ENCODE measurements at places on chromosomes 4 and X.

DNA sequence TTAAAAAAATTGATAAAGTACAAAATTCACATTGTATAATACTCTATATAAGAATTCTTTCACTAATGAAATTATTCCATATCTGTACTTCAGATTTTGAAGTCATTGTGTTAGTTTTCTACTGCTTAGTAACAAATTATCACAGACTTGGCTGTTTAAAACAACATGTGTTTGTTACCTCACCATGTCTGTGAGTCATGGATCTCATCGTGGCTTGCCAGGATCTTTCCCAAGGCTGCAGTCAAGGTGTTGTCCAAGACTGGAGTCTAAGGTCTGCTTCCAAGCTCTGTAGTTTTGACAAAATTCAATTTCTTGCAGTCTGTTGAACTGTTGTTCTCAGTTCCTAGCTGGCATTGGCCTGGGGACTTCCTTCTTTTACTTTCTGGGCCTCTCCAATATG, 1286.9 kb downstream of the ADGRL3 start:
- DNase-seq: no peak

DNA sequence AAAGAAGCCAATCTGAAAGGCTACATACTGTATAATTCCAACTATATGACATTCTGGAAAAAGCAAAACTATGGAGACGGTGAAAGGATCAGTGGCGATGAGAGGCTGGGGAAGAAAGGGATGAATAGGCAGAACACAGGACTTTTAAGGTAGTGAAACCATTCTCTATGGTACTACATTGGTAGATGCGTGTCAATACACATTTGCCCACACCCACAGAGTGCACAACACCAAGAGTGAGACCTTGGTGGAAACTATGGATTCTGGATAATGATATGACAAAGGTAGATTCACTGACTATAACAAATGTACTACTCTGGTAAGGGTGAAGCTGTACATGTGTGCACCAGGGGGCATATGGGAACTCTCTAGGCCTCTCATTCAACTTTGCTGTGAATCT, 134.5 kb downstream of the FBXW7 start:
- no peak for DNase-seq

DNA sequence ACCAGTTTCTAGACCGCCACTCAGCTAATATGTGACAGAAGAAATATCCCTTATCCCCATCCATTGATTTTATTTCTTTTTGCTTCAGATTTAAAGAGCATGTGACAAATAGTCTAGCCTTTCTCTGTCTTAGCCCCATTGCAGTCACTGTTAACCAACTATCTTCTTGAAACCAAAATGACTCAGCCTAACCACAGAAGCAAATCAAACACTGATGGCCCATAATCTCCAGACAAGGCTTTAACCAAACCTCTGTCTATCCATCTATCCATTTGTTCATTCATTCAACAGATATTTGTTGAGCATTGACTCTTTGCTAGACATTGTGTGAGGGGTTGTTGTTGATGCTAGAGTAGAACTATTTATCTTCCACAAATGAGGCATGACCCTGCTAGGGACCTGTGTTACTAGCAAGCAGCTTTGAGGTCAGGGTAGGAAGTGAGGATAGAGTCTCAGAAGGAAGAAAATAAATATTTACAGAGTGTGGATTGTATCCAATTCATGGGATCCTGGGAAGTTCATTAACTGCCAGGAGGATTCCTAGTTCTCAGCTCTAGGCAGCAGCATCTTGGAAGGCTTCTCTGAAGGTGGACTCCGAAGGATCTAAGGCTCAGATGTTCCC, 22.5 kb downstream of the HNRNPH2 start:
- DNase-seq: no peak

DNA sequence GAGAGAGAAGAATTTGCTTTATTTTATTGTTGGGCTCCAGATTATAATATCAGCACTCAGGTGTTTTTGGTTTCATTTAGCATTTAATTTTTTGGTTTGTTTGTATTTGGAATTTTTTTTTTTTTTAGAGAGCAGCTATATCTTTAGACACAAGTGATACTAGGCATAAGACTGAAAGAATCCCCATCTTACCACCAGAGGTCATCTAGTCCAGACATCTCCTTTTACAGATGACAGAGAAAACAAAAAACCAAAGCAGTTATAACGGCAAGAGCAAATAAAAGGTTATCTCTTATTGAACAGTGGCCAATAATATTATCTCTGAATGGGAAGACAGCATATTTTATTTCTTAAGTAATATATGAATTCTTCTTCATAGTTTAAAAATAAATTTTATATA, 22.8 kb downstream of the USP38 start:
- no peak for DNase-seq

DNA sequence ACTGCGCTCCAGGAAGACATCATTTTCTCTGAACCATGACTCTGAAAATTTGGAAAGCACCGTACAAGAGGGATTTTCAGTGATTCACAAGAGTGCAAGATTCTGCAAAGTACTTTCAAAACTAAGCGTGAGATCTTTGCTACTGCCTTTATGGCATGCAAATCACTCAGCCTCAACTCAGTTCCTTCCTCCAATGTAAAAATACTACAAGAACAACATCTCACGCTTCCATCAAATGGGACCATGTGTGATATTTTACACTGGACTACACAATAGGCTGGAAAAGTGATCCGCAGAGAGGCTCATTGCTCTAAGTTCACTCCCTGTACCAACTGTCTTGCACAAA, 674 bp upstream of the IL15 start:
- DNase-seq: no peak

DNA sequence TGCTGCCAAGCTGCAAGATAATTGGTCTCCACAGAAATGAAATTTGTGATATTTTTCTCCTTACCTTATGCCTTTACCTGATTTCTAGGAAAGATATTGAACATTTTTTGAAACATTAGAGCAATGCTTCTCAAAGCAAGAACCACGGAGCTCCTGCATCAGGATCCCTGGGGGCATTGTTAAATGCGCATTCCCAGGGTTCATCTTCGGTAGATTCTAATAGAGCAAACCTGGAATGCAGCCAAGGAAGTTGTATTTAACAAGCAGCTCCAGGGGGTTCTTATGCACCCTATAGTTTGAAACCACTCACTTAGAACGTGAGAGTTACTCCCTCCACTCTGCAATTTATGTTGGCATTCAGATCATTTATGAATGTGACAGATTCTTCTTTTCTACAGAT, 126.2 kb downstream of the SLC39A8 start:
- no peak for DNase-seq

- DNase-seq: no peak
Observed at GRCh38 chr4:173367946-173368345, 2.8 kb upstream of the SAP30 start.

- peak; percentile 11 for DNase-seq
Observed at GRCh38 chrX:9873952-9874351, 87.7 kb downstream of the SHROOM2 start.

DNA sequence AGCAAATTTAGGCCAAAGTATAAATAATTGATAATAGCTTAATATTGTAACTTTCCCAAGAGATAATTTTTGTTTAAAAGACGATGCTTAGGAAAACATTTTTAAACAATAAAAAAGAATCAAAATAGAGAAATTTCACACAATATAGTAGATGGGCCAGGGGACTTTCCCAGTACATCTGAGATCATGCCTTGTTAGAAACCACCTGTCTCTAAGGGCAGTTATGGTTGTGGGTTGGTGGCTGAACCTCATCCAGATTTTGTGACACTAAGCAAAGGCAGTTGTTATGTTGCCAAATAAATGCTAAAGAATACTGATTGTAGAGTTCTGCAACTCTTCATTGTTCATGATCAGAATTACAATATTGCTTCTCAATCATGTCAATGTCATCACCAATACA, 270.6 kb downstream of the BANK1 start:
- DNase-seq: no peak

DNA sequence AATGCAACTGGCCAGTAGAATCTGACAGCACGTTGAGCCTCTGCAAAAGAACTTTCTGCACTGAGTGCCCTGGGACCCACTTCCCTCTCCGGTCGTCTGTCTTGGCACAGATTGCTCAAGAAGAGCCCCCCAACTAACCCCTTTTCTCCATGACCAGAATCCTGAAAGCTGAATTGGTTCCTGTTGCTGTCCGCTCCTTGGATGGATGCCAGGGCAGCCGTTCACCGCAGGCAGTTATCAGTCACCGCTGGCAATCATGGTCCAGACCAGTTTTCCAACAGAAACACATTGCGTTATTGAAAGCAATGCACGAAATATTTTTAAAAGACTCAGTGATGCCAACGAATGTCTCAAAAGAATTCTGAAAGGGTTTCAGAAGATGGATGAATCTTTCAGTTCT, 733.7 kb upstream of the FRG1 start:
- no peak for DNase-seq

DNA sequence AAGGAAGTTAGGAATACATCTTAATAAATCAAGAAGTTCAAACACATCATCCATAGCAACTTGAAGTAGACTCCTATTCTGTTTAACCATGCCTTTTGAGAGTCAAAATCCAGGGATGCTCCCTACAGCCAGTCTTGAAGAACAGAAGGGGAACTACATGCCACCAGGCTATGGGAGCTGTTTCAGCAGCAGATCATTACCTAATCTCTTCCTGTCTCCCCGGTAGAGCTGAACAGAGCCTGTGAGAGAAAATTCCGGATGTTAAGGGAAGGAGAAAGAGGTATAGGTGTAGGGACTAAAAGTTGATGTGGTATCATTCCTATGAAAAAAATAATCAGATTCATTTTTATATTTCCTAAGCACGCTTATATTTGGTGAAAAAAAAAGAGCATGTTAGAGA, 352.2 kb downstream of the SPRY1 start:
- DNase-seq: no peak

DNA sequence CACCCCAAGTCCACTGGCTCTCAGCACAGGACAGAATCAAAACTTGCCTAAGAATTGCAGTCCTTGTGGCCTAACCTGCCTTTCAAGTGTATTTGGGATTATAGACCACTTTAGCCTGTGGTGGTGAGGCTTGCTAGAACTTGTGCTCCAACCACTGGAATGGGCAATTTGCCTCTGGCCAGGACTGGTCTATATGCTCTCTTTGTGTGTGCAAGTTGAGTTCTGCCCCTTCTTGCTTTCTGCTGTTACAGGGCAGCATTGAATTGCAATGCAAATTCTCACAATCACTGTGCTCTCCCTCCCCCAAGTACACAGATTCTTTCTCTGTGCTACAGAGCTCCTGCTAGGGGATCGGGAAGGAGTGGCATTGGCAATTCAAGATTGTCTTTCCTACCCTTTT, 233.6 kb upstream of the DIPK2B start:
- no peak for DNase-seq

DNA sequence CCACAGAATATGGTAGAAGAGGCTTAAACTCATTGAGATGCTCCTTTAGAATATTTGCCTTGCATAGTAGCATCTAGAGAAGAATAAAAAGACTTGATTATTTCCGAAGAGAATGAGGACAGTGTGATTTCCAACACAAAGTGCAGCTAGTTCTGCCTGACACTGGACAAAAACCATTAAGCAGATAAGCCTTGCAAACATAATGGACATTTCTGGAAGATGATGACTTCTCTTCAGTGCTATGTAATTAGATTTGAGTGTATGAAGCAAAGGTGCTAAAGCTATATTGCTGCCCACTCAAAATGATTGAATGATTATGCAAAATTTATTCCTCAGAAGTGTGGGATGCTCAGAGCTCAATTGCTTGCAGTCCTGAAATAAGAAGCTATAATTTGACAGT, 156.4 kb downstream of the VEGFC start:
- no peak for DNase-seq

DNA sequence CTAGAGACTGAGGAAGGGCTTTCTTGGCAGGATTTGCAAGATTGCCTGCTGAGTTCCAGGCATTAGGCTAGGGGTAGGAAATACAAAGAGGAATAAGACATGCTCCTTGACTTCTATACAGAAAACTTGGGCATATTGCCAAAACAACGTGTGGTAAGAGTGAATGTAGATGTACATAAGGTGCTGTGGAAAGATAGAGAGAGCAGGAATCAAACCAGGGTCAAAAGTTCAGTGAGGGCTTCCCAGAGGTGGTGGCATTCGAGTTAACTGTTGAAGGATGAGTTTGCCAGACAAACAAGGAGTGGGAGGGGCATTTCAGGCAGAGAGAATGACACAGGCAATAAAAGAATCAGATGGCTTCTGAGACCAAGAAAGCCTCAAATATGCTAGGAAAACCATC, 187.9 kb downstream of the KDR start:
- DNase-seq: no peak

- DNase-seq: no peak
Observed at GRCh38 chrX:105758754-105759153, 63.6 kb upstream of the NRK start.

All from stimulated activated CD4-positive, alpha-beta T cell treated with anti-CD3 and anti-CD28 coated beads, Interleukin-1b, Interleukin-23, amount 100 ng/mL, for 1 hour (primary cell).